ENCODE measurements at places on chromosomes 13 and 19.
A peak's percentile ranks its signal among the peaks of the same experiment; 100 is the strongest.

DNA sequence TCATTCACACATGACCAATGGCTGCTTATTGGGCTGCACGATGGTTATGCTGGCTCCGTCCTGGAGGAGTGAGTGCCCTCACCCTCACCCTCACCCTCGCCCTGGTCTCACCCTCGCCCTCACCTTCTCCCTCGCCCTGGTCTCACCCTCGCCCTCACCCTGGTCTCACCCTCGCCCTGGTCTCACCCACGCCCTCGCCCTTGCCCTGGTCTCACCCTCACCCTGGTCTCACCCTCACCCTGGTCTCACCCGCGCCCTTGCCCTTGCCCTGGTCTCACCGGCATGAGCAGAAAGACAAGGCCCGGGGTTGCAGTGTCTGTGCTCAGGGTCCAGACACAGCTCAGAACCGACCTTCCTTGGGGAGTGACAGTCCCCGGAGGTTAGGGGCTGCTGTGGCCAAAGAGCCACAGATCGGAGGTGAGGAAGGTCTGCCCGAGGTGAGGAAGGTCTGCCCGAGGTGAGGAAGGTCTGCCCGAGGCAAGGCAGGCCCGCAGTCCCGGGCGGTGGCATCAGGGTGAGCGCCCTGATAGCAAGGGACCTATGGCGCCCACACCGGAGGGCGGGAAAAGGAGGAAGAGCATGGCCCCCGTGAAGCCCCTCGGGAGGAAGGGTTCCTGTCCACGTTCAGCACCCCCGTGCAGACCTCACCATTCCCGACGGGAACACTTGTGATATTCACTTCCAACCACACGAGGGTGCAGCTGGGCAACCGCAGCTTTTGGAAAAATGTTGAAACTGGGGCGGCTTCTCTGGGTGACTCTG is 65.6 kb downstream of the MCF2L start:
- H3K27me3 ChIP-seq, result no peaks in the 10 kb centered on the region
- H3K27ac ChIP-seq, result no peak overlapping the region
- no peaks in the 10 kb centered on the region for H3K36me3 ChIP-seq
- H3K4me1 ChIP-seq, result no peaks in the 10 kb centered on the region
- DNase-seq, result peak; percentile 64

DNA sequence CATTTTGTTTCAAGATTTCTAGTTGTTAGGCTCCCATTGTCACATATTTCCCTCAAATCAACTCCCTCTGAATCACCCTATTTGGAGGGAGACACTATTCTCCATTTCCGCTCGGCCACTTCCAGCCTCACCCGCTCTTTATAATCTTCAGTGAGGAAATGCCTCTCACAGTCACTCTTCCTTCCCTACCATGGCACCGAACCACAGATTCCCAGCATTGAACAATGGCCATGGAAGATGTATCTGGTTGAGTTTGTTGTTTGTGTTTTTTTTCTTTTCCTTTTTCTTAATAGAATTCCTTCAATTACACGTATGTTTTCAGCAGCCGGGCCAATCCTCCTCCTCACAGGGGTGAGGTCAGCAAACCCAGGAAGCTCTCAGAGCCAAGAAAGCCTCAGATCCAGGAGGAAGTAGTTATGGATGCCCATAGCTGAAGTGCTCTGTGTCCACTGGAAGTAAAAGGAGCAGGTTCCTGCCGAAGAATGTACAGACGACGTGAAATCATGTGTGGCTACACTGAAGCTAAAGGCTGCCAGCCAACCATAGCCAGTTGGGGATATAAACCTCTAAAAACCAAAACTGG is 472.1 kb downstream of the FOXO1 start:
- H3K4me3 ChIP-seq, result no peak overlapping the region
- no peak for DNase-seq
- H3K27ac ChIP-seq, result no peak overlapping the region
- H3K36me3 ChIP-seq, result no peaks in the 10 kb centered on the region
- no peaks in the 10 kb centered on the region for H3K27me3 ChIP-seq

- H3K36me3 ChIP-seq, result no peaks in the 10 kb centered on the region
- no peak overlapping the region for H3K4me3 ChIP-seq
- H3K27ac ChIP-seq, result no peak overlapping the region
- DNase-seq, result no peak
These were observed 9.5 kb downstream of the ARRDC2 start for GRCh38 chr19:18017275-18018083.

DNA sequence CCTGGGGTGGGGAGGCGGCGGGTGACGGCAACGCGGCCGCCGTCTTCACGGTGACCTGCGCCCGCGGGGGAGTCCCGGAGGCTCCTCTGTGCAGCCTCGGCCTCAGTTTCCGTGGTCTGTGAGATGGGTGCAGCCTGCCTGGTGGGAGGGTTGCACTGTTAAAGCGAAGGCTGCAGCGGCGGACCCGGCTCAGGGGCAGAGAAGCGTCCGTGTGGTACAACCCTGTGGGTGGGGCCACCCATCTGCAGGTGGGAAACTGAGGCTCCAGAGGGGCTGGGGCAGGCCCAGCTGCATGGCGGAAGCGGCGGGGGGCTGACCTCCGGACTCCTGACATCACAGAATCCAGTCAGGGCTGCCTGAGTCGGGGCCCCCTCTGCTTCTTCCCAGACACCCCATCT is 481 bp downstream of the FGF22 start:
- no peak for DNase-seq
- H3K4me1 ChIP-seq, result no peaks in the 10 kb centered on the region
- H3K4me3 ChIP-seq, result no peak overlapping the region
- H3K27ac ChIP-seq, result no peak overlapping the region
- no peaks in the 10 kb centered on the region for H3K27me3 ChIP-seq
- H3K36me3 ChIP-seq, result no peaks in the 10 kb centered on the region

- H3K27ac ChIP-seq, result peak overlapping the region; percentile 98
- no peaks in the 10 kb centered on the region for H3K27me3 ChIP-seq
These were observed 502 bp downstream of the NECTIN2 start for GRCh38 chr19:44846455-44847143.

DNA sequence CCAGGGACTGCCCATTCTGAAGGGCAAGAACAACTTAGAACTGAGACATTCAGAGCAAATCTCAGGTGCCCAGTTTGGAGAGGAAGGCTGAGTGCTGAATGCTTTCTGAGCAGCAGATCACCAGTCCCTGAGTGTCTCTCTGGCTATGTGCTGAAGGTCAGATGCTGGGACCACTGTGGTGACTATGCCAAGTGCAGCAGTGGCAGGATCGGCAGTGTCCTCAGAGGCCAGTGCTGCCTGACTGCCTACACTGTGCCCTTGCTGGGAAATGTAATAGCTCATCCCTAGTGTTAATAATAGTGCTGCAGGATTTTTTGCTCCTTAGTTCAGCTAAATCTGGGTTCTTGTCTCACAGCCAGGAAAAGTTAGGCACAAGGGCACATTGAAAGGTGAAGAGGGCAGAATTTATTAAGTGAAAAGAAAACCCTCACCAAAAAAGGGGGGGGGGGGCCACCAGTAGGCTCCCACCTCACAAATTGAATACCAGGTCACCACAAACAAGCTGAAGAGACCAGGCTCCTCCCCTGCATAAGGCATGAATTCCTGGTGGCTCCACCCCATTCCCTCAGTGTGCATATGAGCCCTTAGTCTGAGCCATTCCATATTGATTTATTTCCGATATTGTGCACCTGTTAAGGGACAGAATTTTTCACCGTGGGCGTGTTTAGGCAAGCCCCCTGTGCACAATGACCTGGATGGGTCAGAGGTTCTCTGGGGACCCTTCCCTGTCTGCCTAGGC is 18.5 kb downstream of the RFXAP start:
- H3K4me1 ChIP-seq, result peaks cover 3% of the 10 kb centered on the region
- H3K27me3 ChIP-seq, result no peaks in the 10 kb centered on the region
- no peak overlapping the region for H3K27ac ChIP-seq
- no peaks in the 10 kb centered on the region for H3K36me3 ChIP-seq
- no peak for DNase-seq
- H3K4me3 ChIP-seq, result no peak overlapping the region

DNA sequence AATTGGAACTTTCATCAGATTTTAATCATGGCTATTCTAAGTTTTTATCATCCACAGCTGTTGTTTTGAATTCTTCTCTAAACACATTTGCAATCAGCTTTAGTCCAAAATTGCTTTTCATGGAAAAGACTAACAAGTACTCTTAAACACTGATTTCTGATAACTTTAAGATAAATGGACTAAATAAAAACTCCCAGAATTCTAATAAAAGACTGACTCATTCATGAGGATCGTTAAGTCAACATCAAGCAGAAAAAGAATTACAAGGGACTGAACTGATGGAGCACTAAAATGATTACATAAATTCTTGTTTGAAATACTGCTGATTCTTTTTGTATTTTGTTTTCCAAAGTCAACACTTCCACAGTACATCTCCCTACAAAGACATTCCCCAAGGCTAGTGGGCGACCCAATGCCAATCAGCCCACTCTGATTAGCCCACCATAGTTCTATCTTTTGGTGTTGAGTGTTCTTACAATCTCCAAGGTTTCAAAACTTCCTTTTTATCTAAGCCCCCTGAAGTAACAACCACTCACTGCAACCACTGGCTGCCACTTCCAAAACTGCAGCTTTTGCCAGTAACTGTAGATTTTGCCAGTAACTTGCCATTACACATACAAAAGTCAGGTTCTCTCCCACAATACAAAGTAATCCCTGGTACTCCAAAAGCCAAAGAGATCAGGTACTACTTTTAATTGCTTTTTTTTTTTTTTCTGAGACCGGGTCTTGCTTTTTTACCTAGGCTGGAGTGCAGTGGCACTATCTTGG is 14.0 kb upstream of the NAA16 start:
- no peak overlapping the region for H3K4me3 ChIP-seq
- H3K36me3 ChIP-seq, result no peaks in the 10 kb centered on the region
- no peaks in the 10 kb centered on the region for H3K4me1 ChIP-seq
- no peak for DNase-seq

DNA sequence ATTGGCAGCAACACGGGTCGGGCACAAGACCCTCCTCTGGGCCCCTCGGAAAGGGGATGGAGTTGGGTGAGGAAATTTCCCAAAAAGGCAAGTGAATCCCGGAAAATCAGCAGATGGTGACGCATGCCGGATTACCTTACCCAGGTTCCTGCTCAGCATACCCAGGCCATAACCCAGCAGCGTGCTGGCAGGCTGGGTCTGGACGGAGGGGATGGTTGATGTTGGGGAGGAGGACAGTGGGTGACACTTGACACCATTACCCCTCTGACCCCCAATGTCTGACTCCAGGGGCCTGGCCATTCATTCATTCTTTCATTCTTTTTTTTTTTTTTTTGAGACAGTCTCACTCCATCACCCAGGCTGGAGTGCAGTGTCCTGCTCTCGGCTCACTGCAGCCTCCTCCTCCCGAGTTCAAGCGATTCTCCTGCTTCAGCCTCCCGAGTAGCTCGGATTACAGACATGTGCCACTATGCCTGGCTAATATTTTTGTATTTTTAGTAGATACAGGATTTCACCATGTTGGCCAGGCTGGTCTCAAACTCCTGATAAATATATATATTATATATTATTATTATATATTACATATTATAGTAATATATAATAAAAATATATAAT is 799 bp downstream of the PVR start:
- peak; percentile 87 for DNase-seq
- H3K27me3 ChIP-seq, result no peaks in the 10 kb centered on the region
- peaks cover 2% of the 10 kb centered on the region for H3K36me3 ChIP-seq
- H3K4me1 ChIP-seq, result no peaks in the 10 kb centered on the region
- peak overlapping the region; percentile 85 for H3K4me3 ChIP-seq
- peak overlapping the region; percentile 25 for H3K27ac ChIP-seq
